ENCODE measurements at places on chromosomes 5 and 9. TPM values are rescaled to one million over a fixed set of nuclear protein-coding genes. Genes with fewer than 3 reads are reported as not detected.

MARCHF11 gene
- total RNA-seq, result not detected

SLC35D2 gene
- total RNA-seq, result 29.1 TPM

PCDHAC1 gene
- total RNA-seq, result not detected

SSNA1 gene
- total RNA-seq, result 75.8 TPM

DMRT3 gene
- total RNA-seq, result not detected

ORM2 gene
- total RNA-seq, result not detected

HAVCR1 gene
- total RNA-seq, result not detected

MRPS2 gene
- 43.7 TPM for total RNA-seq

FGF10 gene
- 1.0 TPM for total RNA-seq

PCDHB14 gene
- not detected for total RNA-seq

HTR4 gene
- total RNA-seq, result not detected

GTF2H2C gene
- 31.3 TPM for total RNA-seq

OBP2A gene
- total RNA-seq, result not detected

SCGB3A2 gene
- not detected for total RNA-seq

PCDHA8 gene
- total RNA-seq, result not detected

SLC38A9 gene
- 18.0 TPM for total RNA-seq

ZNF354B gene
- 4.7 TPM for total RNA-seq

SLC34A3 gene
- total RNA-seq, result not detected

WWC1 gene
- 3.1 TPM for total RNA-seq

TTC39B gene
- total RNA-seq, result 7.9 TPM

CAMK2A gene
- total RNA-seq, result 0.45 TPM

TAS2R1 gene
- total RNA-seq, result not detected

CAPSL gene
- total RNA-seq, result 1.3 TPM

PDE6A gene
- not detected for total RNA-seq

TRPM3 gene
- not detected for total RNA-seq
